ENCODE measurements at places on chromosomes 6 and 20. TPM values are rescaled to one million over a fixed set of nuclear protein-coding genes. Genes with fewer than 3 reads are reported as not detected.

DNA sequence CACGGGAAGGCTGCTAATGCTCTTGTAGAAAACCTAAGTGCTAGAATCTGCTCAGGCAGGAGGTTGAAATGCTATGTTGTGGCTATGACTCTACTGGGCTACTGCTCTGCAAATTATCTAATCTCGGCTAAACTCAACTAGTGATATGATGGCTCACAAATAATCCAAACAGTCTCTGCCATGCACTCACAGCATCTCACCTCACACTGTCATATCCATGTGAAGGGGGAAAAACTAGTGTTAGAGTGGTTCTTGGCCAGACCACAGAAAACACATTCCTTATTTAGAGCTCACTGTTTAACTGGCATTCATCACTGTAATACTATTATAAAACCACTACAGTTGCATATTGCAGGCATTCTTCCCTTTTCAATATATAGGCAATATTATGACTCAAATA, 81.8 kb upstream of the DST start:
- DNase-seq = no peak

GRCh38 chr20:62097881-62098407, 24.3 kb upstream of the LSM14B start:
- DNase-seq = no peak

GRCh38 chr20:3909952-3910366, 20.8 kb downstream of the PANK2 start:
- no peak for DNase-seq

GRCh38 chr20:36523341-36523740, 18.0 kb upstream of the MYL9 start:
- DNase-seq = no peak

DNA sequence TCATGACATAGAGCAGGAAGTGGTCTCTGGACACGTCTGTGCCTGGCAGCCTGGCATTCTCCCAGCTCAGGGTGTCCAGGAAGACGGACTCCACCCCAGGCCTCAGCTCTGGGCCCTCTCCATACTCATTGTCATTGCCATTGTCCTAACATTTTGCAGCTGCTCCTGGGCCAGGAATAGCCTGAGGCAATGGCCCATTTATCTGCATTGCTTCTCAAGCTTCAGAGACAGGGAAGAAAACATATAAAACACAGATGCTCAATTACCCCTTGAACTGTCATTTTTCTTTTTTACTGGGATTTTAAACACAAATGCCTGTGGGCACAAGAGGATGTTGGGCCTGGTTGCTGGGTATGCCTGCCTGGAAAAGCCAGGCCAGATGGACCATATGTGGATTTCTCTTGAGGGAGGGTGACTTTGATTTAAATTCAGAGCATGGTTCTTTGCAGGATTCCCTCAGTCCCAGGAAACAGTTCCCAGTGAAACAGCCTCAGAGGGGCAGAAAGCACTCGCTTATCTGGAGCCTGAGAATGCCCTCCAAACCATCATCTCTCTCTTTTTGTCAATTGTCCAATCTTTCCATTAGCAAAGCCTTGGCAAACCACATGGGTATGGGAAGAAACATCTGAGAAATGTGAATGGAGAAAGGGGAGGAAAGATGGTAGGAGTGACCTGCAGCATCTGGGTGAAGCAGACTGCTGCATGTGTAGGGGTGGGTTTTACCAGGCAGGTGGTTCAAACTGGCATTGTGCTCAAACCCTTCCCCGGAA, 17.9 kb downstream of the LAMP5 start:
- no peak for DNase-seq

- DNase-seq = no peak
Measured at GRCh38 chr20:16113736-16114135, 459.5 kb downstream of the KIF16B start.

GRCh38 chr20:64223526-64224067, 32.0 kb upstream of the PCMTD2 start:
- no peak for DNase-seq

DNA sequence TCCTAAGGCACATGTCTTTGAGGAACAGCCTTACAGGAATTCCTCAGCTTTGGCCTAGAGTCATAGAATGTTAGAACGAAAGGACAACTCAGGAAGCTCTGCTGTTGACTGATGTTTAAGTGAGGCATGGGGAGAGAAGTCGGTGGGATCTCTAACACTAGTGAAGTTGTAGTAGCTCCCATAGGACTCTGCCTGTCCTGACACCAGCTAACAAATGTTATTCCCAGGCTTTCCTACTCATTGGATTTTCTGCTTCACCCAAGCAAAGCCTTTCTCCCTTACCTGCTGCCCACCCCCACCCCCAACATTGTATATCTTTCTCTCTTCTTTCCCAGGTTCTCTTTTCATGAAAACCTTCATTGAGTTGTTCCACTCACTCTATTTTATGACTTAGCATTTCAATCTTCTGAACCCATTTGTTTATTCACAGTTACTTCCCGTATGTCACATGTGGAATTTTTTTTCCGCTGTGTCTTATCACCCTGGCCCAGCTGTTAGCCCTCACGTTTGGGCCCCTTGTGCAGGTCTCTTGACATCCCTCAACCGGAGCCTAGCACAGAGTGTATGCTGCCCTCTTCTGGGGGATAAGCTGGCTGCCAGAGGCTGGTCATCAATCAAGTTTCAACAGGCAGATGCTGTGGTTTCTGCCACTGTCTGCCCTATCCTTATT, 39.2 kb upstream of the RNF8 start:
- no peak for DNase-seq

DNA sequence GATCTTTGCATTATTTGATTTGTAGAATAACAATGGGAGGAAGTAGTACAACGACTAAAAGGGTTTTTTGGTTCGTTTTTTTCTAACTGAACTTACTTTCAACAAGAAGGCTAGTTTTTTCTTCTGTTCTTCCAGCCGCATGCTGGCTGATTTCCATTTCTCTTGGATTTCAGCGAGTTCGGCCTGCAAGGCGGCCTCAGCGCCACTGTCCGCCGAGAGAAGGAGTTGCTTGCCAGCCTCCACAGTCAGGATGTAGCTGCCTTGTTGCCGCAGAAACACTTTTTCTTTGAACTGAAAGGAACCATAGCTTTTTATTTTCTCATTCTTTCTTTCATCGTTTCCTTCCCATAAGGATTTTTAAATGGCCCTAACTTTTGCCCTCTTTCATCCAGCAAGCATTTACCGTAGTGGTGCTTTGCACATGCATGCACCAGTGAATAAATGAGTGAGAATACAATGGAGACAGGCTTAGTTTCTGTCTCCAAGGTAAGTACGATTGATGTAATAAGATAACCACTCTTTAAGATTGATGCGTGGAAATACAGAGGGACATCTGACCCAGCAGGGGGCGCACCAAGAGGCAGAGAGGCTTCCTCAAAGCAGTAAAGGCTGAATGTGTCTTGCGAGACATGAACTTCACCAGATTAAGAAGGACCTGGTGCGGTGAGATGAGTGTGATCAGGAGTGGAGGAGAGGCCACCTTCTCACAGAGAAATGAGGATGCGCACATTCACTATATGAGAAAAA, 398.8 kb downstream of the ESR1 start:
- DNase-seq = no peak

DNA sequence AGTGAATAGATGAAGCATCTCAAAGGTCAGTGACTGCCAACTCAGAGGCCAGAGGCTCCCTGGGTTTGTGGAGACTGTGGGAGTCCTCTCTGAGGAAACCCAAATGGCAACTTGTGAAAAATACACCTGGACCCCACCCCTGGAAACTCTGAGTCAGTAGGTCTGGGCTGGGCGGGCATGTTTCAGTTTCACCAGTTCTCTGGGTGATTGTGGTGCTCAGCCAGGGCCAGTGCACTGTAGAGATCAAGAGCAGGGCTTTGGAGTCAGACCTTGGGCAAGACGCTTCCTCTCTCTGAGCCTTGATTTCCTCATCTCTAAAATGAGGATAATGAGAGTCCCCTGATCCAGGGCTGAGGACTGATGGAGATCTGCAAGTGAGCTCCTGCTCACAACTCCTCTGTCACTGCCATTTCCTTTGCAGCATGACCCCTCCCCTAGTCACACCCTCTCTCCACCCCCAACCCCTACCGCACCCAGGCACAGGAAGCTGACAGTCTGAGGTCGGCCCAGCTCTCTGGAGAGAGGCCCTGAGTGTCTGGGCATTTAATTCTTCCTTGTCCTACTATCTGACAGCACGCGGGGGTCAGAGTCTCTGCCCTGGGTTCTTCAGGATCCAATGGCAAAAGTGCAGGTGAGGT, 5.1 kb downstream of the DEF6 start:
- DNase-seq = no peak

DNA sequence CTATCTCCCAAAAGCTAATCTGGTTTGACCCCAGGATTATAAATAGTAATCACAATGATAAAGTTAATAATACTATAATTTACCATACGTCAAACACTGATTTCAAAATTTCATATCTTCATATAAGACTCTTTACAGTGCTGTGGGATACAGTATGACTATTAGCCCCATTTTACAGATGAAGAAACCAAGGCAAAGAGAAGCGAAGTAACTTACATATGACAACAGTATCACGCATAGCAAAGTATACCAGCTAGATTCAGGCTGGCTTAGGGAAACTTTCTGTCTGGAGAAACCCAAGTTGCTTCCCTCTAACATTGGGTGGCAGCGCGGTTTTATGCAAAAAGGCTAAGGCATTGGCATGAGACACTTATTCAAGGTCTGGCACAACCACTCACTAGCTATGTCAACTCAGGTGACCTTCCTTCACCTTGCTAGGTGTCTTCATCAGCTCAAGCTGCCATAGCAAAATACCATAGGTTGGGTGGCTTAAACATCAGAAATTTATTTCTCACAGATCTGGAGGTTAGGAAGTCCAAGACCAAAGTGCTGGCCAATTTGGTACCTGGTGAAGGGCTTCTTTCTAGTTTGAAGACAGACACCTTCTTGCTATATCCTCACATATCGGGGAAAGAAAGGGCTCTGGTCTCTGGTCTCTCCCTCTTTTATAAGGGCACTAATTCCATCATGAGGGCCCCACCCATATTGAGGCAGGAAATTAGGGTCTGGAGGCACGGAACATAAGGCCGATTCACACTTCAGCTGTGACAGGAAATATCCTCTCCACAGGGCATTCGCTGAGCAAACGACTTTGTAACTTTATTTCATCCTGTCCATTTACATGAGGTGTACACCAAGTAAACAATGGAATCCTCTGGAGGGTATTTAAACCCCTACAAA, 22.4 kb upstream of the UTRN start:
- DNase-seq = no peak

DNA sequence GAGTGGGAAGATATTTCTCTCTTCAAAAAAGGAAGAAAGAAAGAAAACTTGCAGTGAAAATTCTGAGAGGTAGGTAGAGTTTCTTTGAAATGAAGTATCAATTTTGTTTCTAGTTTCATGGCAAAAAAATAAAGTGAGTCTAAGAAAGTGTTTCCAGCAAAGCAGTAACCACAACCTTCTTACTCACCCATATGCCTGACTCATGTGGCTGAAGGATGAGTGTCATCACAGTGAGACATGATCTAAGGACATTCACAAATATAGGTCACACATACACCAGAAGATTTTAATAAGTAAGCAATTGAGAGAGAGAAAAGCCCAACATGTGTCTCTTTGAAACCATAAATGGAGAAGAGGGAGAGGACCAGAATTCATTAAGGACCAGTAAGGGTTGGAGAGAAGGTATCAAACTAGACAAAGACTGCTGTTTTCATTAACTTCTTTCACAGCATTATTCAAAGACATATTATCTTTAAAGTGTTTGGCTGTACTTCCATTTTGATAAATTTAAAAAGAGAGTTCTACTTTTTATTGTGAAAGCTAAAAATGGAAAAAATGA, 169.5 kb downstream of the FRK start:
- no peak for DNase-seq

DNA sequence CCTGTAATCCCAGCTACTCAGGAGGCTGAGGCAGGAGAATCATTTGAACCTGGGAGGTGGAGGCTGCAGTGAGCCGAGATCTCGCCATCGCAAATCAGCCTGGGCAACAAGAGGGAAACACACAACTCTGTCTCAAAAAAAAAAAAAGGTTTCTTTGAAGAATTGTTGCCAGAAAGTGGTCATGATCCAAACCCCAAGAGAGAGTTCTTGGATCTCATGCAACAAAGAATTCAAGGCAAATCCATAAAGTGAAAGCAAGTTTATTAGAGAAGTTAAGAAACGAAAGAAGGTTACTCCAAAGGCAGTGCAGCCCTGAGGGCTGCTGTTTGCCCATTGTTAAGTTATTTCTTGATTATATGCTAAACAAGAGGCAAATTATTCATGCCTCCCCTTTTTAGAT, 14.5 kb upstream of the KIFC1 start:
- DNase-seq = no peak

DNA sequence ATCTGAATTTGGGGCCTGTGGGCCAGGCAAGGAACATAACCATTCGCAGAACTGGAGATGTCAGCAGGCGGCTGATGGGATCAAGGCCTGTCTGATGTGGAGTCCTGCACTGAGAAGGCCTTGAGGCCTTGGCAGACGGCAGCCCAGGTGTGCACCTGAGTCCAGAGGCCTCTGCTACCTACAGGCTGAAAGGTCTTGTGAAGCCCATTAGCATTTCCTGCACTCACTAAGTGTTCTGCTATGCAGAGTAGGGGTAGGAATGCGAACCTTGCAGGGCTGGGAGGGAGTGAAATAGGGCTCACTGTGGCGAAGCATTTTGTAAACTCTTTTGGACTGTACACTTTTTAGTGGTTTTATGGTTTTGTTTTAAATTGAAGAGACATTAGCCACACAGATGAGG, 48.3 kb upstream of the RNF24 start:
- peak; percentile 16 for DNase-seq

GRCh38 chr6:12335717-12336116, 45.6 kb downstream of the EDN1 start:
- no peak for DNase-seq

Gene DEFB112
- polyA plus RNA-seq = not detected

Gene SPATS1
- polyA plus RNA-seq = not detected

Gene SLC17A1
- 34.5 TPM for polyA plus RNA-seq

Gene BPIFB1
- polyA plus RNA-seq = not detected

Gene KHDRBS2
- polyA plus RNA-seq = 2.1 TPM

Gene CYP24A1
- 0.89 TPM for polyA plus RNA-seq

Gene KCNG1
- 6.8 TPM for polyA plus RNA-seq

Gene ZNF831
- polyA plus RNA-seq = 0.08 TPM

Data from left renal cortex interstitium (tissue), 4 donors.